Activated T-helper 1 cell treated with anti-CD3 and anti-CD28 coated beads, Interleukin-12 subunit alpha, Interleukin-12 subunit beta, Interleukin-2, Interleukin-4 antibody, amounts not matched to agents 30 ng/mL and 10 ng/mL and 1 ng/mL, durations not matched to agents 14 hours and 24 hours and 36 hours (primary cell): ENCODE measurements at places on chromosomes 11 and 22. TPM values are rescaled to one million over a fixed set of nuclear protein-coding genes. Genes with fewer than 3 reads are reported as not detected.

GRCh38 chr11:846496-847098 is 3.9 kb downstream of the TSPAN4 start:
- no peaks in the 10 kb centered on the region for H3K36me3 ChIP-seq
- H3K4me3 ChIP-seq = no peak overlapping the region
- H3K27ac ChIP-seq = peak overlapping the region; percentile 48
- H3K4me1 ChIP-seq = peaks cover 5% of the 10 kb centered on the region
- H3K27me3 ChIP-seq = peaks cover 2% of the 10 kb centered on the region
- no peak for DNase-seq

- no peaks in the 10 kb centered on the region for H3K27me3 ChIP-seq
Measured at GRCh38 chr11:118353084-118353710, 6.2 kb upstream of the UBE4A start.

DNA sequence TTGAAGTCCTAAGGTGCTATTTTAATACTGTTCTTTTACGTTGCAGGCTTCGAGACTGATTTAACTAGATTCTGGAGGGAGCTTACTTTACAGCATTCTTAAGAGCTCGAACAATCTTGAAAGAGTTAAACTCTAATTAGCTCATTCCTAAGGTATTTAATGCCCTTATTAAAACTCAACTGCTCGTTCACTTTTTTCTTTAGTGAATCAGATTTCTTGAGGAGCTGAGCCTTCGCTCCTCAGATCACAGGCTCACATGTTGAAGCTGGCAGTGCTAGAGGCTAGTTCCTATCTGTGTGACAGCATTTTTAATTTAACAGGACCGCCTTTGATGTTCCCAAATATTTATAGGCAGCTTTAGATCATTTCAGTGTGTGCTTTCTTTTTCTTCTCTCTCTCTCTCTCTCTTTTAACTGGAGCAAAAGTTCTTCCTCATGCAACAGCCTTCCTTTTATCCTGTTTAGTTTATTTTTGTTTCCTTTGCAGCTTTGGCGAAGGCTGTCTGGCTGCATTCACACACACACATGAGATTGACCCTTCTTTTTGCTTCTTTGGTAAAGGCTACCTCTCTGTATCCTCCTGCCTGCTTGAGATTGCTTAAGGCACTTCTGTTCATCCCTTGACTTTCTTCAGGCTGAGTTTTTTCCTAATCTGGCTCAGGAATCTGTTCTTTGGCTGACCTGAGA is 21.0 kb downstream of the ZNRF3 start:
- peaks cover 24% of the 10 kb centered on the region for H3K4me1 ChIP-seq
- H3K27ac ChIP-seq = no peak overlapping the region
- no peak for DNase-seq
- H3K36me3 ChIP-seq = peaks cover 3% of the 10 kb centered on the region
- peaks cover 65% of the 10 kb centered on the region for H3K27me3 ChIP-seq

DNA sequence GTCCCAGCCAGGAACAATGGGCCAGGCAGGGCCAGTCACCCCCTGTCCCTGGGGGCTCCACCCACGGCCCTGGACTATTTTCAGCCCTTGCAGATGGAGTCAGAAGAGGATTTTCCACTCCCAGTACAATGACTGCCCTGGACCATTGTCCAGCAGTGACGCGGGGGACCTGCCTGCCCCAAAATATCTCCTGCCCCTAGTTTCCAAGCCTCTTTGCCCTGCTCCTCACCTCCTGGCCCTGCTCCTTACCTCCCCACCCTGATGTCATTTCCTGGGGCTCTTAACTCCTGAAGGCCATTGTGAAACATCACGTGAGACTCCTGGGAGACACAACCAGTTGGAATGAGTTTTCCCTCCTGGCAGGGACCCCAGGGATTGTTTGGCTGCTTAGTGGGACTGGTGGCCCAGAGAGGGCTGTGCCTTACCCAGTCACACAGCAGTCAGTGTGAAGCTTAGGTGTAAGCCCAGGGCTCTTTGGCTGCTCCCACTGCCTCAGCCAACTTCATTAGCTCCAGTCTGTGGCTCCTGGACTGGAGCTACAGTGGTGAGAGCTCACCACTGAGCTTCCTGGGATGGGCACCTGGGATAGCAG is 22.2 kb downstream of the P2RY2 start:
- H3K4me3 ChIP-seq = no peak overlapping the region
- peaks cover 8% of the 10 kb centered on the region for H3K27me3 ChIP-seq
- H3K36me3 ChIP-seq = no peaks in the 10 kb centered on the region
- no peaks in the 10 kb centered on the region for H3K4me1 ChIP-seq

Gene SLC6A5
- not detected in 2 replicates for total RNA-seq
